ENCODE measurements at places on chromosomes 2 and 18. TPM values are rescaled to one million over a fixed set of nuclear protein-coding genes. Genes with fewer than 3 reads are reported as not detected.

DNA sequence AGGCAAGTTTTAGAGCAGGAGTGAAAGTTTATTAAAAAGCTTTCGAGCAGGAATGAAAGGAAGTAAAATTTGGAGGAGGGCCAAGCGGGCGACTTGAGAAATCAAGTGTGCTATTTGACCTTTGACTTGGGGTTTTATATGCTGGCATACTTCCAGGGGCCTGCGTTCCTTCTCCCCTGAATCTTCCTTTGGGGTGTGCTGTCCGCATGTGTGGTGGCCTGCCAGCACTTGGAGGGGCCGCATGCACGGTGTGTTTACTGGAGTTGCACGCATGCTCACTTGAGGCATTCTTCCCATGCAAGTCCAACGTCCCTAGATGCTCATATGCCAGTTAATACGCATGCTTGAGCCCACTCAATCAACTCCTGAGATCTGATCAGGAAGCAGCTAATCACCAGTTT lies 78.3 kb upstream of the MAP4K4 start:
- DNase-seq, result no peak

DNA sequence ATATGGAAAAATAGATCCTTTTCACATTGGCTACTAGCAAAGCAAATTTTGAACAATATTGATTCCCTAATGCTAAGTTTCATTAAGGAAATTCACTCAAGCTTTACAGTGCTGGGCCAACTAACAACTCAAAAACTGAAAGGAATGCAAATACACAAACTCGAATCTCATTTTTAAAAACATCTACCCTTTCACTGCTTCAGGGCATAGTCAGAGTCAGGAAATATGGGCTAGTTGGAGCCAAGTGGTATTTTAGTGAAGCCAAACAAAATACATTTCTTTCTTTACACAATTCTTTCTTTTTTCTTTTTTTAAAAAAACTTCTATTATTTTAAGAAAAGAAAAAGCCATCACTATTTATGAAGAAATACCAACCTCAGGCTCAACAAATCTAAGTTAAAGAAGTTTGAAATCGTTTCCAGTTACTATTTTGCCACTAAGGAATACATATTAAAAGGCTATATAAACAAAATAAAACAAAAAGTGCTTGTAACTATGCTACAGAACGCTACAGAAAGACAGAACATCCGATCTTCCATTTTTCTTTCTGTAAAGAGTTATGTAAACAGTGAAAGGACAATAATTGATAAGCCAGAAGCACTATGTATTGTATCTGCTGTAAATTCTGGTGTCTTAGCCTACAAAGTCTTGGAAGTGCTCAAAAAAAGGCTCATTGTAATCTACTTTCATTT lies 113.6 kb upstream of the STK17B start:
- no peak for DNase-seq

GRCh38 chr2:3737128-3737527 lies 33.8 kb downstream of the DCDC2C start:
- no peak for DNase-seq

Gene LYG2
- polyA plus RNA-seq, result 0.33 TPM

Gene COL5A2
- 112 TPM for polyA plus RNA-seq

Gene GALR1
- 0.12 TPM for polyA plus RNA-seq

Gene IL1R1
- 48.5 TPM for polyA plus RNA-seq

DNA sequence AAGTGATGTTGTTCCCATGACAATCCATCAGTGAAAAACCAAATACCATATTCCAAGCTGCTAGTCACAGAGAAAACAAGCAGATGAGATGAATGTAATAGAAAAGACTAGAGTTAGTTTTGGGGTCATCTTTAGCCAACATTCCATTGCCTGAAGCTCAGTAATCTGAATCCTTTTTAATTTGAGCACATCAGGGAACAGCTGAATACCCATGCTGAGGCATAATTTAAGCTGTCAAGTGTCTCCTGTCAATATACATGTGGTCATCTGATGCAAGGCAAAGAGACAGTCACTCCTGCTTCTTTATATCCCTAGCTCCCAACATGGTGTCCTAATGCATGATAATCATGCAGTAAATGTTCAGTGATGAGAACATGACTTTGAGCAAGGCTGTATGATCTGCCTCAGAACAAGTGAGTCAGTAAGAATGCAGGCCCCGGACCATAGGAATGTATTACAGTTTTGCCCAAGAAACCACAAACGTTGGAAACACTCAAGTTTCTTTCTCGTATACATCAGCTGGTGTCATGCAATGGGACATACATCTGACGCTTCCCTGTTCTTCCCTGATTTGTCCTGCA lies 48.0 kb downstream of the CDK15 start:
- no peak for DNase-seq

DNA sequence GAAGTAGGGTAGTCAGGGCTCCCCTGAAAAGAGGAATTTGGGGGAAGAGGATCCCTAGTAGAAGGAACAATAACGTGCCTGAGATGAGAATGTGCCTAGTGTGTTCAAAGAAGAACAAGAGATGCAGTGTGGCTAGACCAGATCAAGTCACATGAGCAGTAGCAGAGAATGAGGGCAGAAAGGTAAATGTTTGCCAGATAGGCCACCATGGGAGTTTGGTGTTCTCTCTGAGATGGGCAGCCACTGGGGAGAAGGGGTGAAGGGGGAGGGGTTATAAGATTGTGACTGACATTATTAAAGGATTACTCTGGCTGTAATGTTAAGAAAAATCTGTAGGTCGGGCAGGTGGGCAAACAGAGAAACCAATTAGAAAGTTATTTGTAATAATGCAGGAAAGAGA lies 166.0 kb downstream of the LCLAT1 start:
- no peak for DNase-seq

DNA sequence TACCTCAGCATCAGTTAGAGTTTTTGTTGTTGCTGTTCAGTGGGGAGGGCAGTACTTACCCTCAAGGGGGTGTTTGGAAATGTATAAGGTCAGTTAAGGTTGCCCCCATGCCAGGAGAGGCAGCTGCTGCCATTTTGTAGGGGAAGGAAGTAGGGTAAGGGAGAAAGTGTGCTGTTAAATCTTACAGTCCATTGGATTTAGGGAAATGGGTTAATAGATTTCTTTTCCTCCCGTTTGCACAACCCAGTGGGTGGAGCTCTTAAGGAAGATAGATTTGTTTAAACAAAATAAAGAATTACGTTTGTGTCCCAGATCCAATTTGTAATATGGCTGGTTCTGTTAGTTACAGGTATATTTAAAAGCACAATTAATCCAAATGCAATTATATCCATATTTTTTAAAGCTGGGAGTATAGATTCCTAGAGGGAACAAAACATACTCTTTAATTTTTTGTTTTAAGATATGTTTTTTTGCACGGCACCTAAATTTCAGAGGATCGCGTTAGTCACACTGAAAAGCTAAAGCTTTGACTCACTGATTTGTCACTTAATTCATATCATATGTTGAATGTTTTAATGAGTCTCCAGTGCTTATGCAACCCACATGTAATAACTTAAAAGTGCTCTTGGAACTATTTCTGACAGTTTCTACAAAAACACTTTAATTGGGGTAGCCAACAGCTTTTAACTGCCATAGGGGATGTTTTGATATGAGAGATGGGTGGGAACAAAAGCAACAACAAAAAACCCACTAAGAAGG lies 9.0 kb upstream of the CWC22 start:
- DNase-seq, result no peak

DNA sequence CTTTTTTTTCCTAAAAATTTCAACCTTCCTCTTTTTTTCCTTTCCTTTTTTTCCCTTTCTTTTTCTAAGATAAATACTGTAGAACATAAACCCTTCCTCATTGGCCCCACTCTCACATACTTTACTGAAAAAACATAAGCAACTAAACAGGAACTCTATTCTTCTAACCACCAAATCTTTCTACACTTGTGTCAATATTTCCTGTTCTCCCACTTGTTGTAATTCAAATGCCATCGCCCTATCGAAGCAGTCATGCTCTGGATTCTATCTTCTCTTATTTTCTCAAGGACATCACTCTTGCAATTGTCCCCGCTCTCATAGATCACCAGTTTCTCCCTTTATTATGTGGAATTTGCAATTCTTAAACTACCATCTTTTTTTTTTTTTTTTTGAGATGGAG lies 20.2 kb upstream of the SSB start:
- no peak for DNase-seq

DNA sequence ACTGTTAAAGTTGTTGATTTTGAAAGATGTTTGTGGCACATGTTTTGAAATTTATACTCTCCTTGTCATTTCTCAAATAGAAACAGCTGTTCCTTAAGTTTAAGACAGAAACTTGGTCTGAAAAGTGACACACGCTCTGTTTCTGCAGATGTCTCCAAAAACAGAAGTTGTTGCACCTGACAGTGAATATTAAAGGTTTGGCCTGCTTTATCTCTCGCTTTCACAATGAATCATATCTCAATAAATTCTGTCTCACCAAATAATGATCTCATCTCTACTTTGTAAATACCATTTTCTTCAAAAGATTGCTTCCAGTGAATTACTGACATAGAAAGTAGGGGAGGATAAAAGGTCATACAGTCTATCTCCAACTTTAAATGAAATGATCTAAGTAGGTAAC lies 294.9 kb upstream of the SYT4 start:
- DNase-seq, result no peak

GRCh38 chr2:42567806-42568400 lies 529 bp upstream of the MTA3 start:
- DNase-seq, result no peak

DNA sequence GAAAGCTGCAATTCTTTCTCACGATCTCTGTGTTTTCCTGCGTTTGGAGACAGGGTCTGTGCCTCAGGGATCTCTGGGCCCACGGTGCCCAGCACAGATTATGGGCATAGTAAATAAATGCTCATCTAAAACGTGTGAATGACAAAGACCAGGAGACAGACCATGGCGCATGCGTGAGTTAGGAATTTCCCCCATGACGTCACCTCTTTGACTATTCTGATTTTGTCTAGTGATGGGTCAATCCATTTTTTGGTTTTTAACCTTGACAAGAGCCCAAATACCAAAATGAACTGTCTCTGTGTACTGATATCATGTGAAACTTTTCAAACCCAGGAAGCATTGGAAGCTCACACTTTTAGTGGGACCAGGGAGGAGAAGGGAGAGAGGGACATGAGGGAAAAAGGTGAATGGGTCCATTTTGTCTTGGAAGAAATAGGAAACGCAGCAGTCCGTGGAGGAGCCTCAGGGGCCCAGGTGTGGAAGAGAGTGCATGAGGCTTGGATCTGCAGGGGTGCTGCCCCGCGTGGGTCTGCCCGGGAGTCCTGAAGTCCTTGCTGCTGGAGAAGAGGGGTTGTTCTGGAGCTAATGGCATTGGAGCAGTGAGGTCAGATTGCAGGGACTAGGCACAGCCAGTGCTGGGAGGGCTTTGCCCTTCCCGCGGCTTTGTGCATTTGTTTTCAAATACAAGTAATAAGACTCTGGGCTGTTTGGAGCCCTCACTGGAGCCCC lies 172.2 kb downstream of the ASB1 start:
- DNase-seq, result no peak

Gene ZSWIM2
- not detected for polyA plus RNA-seq

DNA sequence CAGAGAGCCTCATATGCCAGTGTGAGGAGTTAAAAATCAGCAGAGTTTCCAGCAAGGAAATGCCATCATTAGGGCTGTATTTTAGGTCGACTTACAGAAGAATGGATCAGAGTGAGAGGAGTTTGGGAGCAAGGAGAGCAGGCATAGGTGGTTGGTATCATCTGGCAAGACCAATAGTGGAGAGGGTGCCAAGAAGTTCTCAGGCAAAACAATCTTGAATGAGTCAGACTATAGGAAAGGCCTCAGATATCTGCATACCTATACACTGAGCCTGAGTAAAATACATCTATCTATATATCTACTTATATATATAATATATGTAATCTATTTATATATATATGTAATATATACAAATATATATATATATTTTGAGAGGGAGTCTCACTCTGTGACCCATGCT lies 57.3 kb downstream of the TMEFF2 start:
- DNase-seq, result no peak

Gene RIT2
- not detected for polyA plus RNA-seq

GRCh38 chr2:233973786-233974185 lies 56.6 kb downstream of the TRPM8 start:
- DNase-seq, result no peak

DNA sequence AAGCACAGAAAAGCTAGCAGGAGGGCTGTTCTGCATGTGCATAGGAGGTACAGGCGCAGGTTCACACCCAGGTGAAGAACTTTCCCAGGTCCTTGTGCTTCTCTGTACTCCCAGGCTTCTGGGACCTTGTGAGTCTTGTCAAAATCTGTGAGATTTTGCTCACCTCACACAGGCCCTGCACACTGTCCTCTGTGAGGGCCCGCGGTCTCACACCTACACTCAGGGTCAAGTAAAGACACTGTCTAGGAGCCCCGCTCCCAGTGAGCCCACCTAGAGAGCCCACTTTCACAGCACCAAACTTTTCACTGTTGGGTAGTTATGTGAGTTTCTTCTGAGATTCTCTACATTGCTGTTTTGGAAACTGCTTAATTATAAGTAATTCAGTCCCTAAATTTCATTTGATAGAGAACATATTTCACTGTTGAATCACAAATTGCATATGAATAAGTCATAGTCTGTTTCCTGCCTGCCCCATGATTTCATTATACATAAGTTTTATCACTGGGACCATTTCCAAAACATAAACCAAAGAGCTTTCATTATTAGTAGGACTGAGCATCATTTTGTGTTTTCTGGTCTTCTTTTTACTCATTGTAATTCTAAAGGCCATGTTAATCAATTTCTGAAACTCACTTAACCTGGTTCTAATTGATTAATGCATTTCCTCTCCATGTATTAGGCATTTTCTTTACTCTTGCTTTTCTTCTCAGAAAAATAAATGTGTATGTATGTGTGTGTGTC lies 234.2 kb upstream of the SPOPL start:
- DNase-seq, result no peak

DNA sequence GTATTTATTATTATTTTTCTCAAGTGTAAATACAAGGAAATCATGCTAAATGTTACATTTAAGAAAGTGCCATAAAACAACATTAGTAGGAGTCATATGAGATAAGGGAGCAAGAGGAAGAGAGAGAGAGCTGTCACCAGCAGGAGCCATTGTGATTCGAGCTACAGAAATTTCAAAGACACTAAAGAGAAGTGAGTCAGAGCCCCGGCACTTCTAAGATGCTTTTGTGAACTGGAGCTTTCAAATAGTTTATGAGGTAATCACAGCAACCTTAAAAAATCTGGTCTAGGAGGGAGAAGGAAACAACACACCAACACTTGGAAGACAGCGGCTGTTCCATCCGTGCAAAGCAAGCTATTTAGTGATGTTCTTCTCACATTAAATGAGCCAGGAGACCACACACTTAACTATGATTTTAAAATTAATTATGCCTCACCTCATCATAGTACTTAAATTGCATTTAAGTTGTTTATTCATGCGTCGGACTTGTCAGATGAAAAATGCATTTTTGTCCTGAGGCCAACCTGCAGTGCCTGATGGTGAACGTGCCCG lies 382.7 kb upstream of the SALL3 start:
- DNase-seq, result no peak

Gene C2orf80
- not detected for polyA plus RNA-seq

DNA sequence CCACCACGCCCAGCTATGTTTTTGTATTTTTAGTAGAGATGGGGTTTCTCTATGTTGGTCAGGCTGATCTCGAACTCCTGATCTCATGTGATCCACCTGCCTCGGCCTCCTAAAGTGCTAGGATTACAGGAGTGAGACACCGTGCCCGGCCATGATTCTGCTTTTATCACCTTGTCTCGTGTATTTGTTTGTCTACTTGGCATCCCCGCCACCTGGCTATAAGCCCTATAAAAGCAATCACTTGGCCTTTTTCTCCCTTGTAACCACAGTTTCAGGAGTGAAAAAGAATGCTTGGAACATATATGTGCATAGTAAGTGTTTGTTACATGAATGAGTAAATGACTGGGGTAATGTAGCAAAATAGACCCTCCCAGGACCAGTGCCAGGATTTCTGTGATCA lies 77.5 kb upstream of the PAPOLG start:
- no peak for DNase-seq

Gene CDH20
- polyA plus RNA-seq, result 4.0 TPM

Gene GPR45
- 0.13 TPM for polyA plus RNA-seq
